ENCODE measurements at places on chromosomes 6 and 20.
A peak's percentile ranks its signal among the peaks of the same experiment; 100 is the strongest.

- DNase-seq = no peak
Observed at GRCh38 chr20:54345301-54345724, 130.1 kb upstream of the DOK5 start.

DNA sequence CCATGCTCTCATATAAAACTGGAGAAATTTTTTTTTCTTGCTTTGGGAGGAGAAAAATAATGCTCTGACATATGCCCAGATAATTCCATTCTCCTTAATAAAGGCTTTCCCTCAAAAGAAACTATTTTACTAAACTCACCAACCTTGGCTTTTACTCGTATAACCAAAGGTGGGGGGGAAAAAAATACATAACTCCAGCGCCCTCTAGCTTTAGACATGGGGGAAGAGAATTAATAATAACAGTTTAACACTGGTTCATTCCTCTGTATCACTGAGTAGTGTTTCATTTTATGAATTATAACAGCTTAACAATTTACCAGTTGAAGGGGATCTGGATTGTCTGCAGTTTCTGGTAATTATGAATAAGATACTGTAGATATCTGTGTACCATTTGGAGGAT lies 1226.1 kb downstream of the GRIK2 start:
- DNase-seq = no peak

DNA sequence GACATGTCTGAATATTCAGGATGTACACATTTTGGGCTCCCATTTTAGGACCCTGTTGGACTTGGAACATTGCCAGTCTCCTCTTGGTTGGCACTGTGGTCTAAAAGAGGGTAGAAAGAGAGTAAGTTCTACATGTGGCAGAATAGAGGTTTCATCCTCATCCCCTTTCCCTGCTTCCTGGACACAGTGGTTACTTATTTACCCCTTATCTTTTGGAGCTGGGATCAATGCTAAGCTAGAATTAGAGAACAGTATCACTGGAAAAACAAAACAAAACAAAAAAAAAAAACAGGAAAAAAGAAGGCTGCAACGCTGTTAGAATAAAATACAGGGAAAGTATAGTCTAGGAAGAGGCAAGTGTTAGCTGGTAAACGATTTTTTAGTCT lies 790.6 kb downstream of the MAFB start:
- no peak for DNase-seq

DNA sequence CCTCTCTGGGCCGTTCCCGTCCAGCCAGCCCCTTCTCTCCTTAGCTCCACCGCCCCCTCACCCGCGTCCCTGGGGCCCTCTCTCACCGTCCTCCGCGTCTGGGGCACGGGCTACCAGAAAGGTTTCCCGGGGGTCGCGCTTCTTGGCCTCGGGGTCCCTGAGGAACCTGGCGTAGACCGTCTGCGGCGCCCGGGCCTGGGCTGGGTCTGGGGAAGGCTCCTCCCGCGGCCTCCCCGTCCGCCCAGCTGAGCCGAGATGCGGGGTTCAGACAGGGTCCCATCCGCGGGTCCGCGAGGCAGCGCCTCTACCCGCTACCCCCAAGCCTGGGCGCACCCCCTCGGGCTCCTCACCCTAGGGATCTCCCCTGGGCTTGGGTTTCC lies 1.1 kb downstream of the TULP1 start:
- DNase-seq = no peak

- peak; percentile 86 for DNase-seq
Observed at GRCh38 chr6:42118162-42119001, 24.0 kb downstream of the C6orf132 start.

DNA sequence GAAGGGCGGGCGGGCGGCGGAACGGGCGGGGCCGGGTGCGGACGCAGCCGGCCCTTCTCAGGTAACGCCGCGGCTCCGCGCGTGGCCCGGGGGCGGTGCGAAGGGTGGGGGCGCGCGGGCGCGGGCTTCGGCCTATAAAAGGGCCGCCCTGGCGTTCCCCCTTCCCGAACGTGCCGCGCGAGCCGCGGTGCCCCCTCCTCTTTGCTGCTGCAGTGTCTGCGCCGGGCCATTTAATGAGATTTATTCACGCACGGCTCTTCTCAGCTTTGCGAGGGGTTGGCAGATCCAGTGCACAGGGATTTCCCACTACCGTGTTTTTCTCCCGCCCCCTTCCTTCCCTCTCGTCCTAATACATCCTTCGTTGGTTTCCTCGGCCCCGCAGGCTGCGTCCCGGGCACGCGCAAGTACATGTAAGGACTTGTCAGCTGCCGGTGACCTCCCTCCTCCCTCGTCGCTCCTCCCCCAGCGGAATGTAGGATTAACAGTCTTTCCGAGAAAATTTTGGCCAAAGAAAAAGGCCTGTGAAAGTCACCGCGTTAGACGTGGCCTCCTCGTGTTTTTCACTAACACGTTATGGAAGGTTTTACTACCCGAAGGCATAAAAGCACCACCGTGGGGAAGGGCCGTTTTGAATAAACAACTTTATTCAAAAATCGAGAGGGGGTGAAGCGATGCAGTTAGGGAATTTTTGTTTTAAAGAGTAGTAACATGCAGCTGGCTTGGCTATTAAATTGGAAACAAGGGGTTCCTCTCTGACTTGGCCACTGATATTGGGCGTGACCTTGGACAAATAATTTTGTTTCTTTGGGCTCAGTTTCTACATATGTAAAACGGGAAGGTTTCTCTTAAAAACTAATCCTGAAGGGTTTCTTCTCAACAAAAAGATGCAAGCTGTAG lies 966 bp upstream of the REV3L start:
- DNase-seq = peak; percentile 96
